ENCODE measurements at places on chromosomes 11 and 22.

DNA sequence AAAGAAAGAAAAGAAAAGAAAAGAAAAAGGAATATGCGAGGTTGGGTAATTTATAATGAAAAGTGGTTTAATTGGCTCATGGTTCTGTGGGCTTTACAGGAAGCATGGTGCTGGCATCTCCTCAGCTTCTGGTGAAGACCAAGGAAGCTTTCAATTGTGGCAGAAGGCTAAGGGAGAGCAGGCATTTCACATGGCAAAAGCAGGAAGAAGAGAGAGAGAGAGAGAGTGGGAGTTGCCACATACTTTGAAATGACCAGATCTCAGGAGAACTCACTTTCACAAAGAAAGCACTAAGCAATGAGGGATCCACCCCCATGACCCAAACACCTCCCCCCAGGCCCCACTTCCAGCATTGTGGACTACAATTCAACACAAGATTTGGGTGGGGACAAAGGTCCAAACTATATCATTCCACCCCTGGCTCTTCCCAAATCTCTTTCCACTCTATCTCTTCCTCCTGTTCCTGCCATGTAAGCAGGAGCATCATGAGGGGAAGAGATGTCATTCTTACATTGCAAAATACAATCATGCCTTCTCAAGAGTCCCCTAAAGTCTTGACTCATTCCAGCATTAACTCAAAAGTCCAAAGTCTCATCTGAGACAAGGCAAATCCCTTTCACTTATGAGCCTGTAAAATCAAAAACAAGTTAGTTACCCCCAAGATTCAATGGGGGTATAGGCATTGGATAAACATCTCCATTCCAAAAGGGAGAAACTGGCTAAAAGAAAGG is 38.9 kb downstream of the LINC01488 start:
- DNase-seq, result no peak

DNA sequence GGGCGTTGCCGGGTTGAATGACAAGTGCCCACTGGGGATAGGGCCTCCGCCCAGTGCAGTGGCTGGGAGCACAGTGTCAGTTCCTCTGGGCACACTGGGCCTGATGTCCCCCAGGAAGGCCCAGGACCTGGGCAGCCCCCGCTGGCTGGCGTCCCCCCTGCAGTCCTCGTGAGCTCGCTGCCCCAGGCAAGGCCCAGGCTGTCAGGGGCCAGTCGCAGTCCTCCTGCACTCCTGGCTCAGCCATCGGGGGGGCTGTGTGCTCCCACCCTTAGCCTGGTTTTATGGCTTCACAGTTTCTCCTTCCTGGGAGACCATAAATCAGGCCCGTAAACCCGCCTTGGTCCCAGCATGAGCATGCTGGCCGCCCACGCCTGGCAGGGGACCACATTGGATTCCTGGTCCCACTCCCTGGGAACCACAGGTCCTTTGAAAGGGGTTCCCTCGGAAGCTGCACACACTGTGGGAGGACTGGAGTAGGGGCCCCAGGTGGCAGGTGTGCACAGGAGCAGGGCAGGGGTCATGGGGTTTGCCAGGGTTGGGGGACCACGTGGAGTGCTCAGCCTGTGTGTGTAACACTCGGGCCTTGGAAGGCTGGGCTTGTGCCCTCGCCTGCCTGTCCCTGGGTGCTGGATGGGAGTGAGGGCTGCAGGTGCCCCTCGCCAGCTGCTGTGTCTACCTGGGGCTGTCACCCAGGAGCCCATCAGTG is 113.6 kb downstream of the KCNQ1OT1 start:
- DNase-seq, result no peak

DNA sequence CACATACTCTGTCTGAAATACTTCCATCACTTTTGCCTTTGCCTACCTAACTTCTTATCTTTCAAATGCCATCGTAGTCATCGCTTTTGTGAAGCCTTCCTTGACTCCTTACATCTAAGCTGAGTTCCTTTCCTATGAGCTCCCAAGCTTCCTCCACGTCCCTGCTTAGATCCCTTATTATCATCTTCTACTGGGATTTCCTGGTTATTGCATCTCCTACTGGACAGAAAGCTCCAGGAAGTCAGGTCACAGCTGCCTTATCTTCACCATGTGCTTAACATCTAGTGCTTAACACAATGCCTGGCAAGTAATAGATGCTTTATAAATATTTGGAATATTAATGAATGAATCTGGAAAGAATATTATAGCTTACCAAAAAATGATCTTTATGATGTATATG is 5.9 kb downstream of the YPEL4 start:
- no peak for DNase-seq

GRCh38 chr22:48702573-48703264 is 1125.0 kb downstream of the BRD1 start:
- DNase-seq, result peak; percentile 94

GRCh38 chr11:104649002-104649401 is 249.3 kb downstream of the CASP12 start:
- DNase-seq, result no peak

- DNase-seq, result no peak
Measured at GRCh38 chr11:129374081-129374992, 1.3 kb upstream of the BARX2 start.

GRCh38 chr22:46377525-46378425 is 42.3 kb downstream of the TRMU start:
- no peak for DNase-seq

- no peak for DNase-seq
Measured at GRCh38 chr11:19996571-19996970, 163.7 kb downstream of the DBX1 start.

- DNase-seq, result no peak
Measured at GRCh38 chr11:123558536-123559315, 95.7 kb downstream of the SCN3B start.

- no peak for DNase-seq
Measured at GRCh38 chr11:19680829-19681368, 31.7 kb upstream of the NAV2 start.

DNA sequence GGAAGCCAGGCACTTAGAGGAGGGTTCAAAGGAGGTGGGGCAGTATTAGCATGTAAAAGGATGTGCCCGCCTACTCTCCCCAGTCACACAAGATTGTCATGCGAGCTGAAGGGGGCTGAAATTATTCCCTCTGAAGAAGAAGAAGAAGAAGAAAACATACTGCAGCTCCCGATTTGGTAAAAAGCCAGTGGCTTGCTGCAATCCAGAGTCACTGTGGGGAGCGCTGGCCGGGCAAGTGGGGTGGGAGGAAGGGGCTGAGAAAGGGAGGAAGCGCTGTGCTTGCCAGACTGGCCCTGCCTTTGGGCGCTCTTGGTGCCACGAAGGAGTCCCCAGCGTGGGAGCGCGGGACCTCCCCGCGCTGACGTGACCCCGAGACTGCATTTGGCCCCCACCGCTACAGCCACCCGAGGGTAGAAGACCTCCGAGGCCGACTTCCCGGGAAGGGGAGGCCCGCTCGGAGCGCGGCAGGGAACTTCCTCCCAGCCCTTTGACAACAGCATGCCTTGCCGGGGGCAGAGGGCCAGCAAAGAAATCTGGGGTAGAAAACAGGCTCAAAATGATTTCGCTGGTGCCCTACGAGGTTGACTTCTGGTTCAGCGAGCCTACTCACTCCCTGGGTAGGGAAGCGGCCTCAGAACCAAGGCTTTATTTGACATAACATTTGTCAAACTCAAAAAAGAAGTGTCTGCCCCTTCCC is 906.3 kb downstream of the DLG2 start:
- DNase-seq, result peak; percentile 14

- no peak for DNase-seq
Measured at GRCh38 chr11:96272529-96273222, 70.3 kb downstream of the MAML2 start.

GRCh38 chr11:64760759-64761420 is 1.1 kb upstream of the PYGM start:
- no peak for DNase-seq

DNA sequence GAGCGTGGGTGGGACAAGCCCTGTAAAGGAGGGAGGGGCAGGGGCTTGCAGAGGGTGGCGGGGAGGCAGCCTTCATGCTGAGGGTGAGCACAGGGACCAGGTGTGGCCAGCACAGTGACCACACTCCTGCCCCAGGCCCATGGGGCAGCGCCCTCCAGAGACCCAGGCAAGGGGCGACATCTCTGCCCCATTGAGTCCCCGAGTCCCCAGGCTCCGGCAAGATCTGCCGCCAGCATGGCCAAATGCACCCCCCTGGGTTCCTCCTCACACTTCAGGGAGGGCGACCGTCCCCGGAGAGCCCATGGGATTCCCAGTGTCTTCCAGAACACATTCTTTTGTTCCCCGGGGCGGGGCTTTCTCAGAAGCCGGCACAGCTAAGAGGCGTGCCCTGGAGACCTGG is 362.5 kb downstream of the TBC1D22A start:
- no peak for DNase-seq

GRCh38 chr11:31966846-31967245 is 124.0 kb upstream of the RCN1 start:
- no peak for DNase-seq

DNA sequence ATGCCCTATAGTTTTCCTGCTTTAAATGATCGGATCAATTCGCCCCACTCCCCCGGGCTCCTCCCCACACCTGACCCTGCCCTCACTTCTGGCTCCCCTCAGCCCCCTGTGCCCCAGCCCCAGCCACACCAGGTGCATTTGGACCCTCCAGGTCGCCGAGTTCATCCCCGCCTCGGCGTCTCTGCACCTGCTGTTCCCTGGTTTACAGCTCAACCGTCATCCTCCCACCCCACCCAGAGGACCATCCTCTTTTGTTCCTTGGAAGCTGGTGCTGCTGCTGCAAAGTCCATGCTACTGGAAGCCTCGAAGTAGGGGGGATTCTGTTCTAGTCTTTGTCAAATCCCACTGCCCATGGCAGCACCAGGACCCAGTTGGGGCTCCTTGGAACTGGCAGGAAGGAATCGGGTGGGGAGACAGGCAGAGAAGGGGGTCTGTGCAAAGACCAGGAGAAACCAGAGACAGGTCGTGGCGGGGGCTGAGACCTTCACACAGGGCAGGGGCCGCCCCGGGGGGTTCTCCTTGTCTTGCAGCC is 4.5 kb upstream of the MUC5B start:
- no peak for DNase-seq

DNA sequence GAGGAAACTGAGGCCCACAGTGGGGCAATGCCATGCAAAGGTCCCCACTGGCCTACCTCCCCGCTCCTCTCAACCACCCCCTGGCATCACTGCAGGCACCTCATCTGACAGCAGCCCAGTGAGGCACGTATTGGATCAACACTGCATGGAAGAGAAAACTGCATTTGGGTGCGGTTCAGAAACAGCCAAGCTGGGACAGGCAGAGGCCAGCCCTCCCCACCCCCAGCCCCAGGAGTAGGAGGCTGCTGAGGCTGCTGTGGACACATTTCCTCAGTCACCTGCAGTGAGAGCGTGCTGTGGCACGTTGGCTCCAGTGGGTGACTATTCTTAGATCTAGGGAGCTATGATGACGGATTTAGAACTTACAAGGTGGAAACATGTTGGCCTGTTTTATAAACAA is 63.7 kb downstream of the KCNC1 start:
- no peak for DNase-seq

DNA sequence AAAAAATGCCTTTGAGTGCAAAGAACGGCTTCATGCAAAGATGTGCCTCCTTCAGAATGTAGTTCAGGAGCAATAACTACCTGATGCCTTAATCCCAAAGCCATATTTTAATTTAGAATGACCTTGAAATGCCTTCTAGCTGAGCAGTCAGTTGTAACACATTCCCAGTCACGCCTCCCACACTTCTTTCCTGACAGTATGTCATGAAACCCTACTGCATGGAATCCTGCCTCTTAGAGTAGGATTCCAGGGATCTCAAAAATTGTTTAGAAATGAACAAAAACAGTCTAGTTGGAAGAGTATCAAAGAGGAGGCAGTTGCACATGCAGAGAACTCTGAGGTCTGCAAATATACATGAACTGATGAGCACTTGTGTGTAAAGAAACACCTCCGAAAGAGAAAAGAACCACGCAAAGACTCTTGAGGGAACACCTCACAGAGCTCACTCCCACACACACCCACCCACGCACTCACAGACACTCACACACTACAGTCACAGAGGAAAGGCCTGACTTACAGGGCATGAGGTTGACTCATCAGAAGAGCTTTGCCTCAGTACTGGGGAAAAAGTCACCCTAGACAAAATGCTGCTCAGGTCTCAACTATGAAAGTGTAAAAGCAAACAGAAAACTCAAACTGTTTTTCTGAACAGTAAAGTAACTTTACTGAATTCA is 77.4 kb downstream of the GGTLC2 start:
- DNase-seq, result no peak

DNA sequence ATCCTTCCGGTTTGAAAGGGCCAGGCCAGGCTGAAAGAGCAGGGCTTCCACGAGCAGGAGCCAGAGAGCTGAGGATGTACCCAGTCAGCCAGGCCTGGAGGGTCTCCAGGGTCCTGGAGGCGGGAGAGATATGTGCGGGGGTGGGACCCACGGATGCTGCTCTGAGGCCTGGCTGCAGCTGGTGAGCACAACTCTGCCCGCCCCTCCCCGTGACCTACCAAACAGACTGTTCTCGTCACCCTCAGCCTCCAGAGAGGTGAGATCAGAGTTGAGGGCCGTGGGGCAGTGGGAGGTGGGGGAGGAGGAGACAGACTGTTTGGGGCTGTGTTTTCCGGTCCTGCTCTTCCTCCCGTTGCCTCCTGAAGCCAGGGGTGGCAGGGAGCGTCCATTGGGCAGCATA is 42.2 kb downstream of the TRIOBP start:
- no peak for DNase-seq

DNA sequence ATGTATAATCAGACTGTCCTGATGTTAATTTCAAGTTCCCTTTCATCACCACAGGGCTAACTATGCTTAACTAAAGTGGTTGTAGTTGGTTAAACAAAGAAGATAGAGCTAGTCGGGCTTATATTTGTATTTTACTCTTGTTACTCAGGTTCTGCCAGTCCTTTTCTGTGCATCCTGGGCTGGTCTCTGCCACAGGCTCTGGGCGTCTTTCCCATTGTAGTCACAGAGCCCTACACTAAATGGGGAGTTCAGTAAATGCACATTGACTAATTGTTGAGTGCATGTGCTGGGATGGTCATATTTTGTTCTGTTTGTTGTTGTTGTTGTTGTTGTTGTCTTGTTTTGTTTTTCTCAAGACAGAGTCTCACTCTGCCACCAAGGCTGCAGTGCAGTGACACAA is 125.4 kb upstream of the PGR start:
- DNase-seq, result no peak

DNA sequence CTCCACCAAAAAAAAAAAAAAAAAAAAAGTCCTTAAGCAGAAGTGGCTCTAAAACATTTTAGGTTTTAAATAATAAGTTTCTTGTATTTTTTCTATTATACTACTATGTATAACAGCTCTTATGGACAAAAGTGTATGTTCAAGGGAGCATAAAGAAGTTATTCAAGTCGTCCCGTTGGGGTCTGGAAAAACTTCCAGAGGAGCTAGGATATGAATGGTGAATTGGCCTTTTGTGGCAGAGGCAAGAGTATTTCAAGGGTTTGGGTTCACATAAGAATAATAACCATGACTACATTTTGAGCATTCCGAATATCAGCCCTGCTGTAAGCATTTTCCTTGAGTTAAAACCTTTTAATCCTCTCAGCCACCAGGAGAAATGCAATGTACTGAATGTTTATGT is 50.6 kb upstream of the ARHGAP42 start:
- no peak for DNase-seq

DNA sequence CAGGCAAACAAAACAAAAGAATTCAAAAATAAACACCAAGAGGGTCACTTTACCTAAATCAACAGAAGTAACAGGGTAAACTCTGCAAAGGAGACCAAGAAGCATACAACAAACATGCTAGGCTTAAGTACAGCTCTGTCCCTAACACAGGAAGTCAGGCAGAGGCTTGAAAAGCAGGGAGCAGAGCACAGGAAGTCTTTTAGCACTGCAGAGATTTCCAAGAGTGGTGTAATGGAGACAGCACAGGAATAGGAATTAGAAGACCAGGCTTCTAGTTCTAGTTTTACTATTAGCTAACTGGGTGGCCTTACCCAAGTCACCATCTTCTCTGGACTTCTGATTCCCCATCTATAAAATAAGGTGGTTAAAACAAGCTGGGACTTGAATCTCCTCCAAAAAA is 1.9 kb downstream of the RBFOX2 start:
- peak; percentile 25 for DNase-seq

Data from globus pallidus (tissue), 1 donor.